Bronchial smooth muscle cell (primary cell): ENCODE measurements at places on chromosomes 4 and X. TPM values are rescaled to one million over a fixed set of nuclear protein-coding genes. Genes with fewer than 3 reads are reported as not detected.

Gene FAM47A
- not detected in 2 replicates for total RNA-seq

Gene CLCN4
- 5.4 and 11.1 TPM in 2 replicates for total RNA-seq

Gene GPR34
- not detected in 2 replicates for total RNA-seq

Gene CT83
- total RNA-seq: not detected in 2 replicates

Gene SPARCL1
- 1.3 and 1.5 TPM in 2 replicates for total RNA-seq

Gene NLGN3
- 0.26 and 0.95 TPM in 2 replicates for total RNA-seq

Gene USP53
- total RNA-seq: 9.9 and 10.4 TPM in 2 replicates

Gene ETFDH
- total RNA-seq: 24.4 and 25.7 TPM in 2 replicates

Gene CTAG2
- total RNA-seq: not detected in 2 replicates

Gene SLC9A7
- 21.2 and 38.0 TPM in 2 replicates for total RNA-seq

Gene IGFBP7
- 112 and 163 TPM in 2 replicates for total RNA-seq

Gene CLNK
- not detected in 2 replicates for total RNA-seq

Gene IBSP
- not detected in 2 replicates for total RNA-seq

Gene OFD1
- 8.3 and 12.3 TPM in 2 replicates for total RNA-seq

Gene MAGEB17
- 0.09 TPM in 1 of 2 replicates, not detected in the other for total RNA-seq

Gene PAGE1
- total RNA-seq: not detected in 2 replicates

Gene PAGE2
- not detected in 2 replicates for total RNA-seq

Gene ZNF711
- total RNA-seq: under 0.01 and 0.69 TPM in 2 replicates

Gene RHOXF2
- not detected in 2 replicates for total RNA-seq

Gene CXCL5
- total RNA-seq: 0.17 and 0.95 TPM in 2 replicates

Gene GAB3
- total RNA-seq: 2.0 and 3.0 TPM in 2 replicates

Gene RHOXF2B
- not detected in 2 replicates for total RNA-seq

Gene PIN4
- total RNA-seq: 14.5 and 17.1 TPM in 2 replicates

Gene MAGEA8
- total RNA-seq: not detected in 2 replicates

Gene ZMAT1
- total RNA-seq: under 0.01 TPM in 2 replicates

Gene KDR
- total RNA-seq: 0.16 TPM in 1 of 2 replicates, not detected in the other

Gene PNMA6A
- 1.4 and 2.1 TPM in 2 replicates for total RNA-seq

Gene XKRX
- 0.16 TPM in 1 of 2 replicates, not detected in the other for total RNA-seq

Gene CT47B1
- total RNA-seq: not detected in 2 replicates

Gene SLIT2
- total RNA-seq: 4.4 and 6.3 TPM in 2 replicates

Gene FGD1
- total RNA-seq: 3.1 and 3.6 TPM in 2 replicates

Gene USP17L26
- total RNA-seq: not detected in 2 replicates

Gene UGT2B15
- total RNA-seq: not detected in 2 replicates

Gene PLS3
- 141 and 182 TPM in 2 replicates for total RNA-seq

Gene S100P
- total RNA-seq: 0.32 and 1.4 TPM in 2 replicates

Gene PARM1
- 0.09 and 0.16 TPM in 2 replicates for total RNA-seq

Gene FRMD7
- under 0.01 TPM in 1 of 2 replicates, not detected in the other for total RNA-seq

Gene LIAS
- total RNA-seq: 6.9 TPM in 2 replicates

Gene MFSD8
- 14.5 and 15.2 TPM in 2 replicates for total RNA-seq

Gene C1GALT1C1
- total RNA-seq: 16.2 and 22.5 TPM in 2 replicates

Gene SPANXC
- not detected in 2 replicates for total RNA-seq

Gene FMR1NB
- not detected in 2 replicates for total RNA-seq

Gene TSPAN5
- total RNA-seq: 46.8 and 55.0 TPM in 2 replicates

Gene FAM184B
- total RNA-seq: not detected in 2 replicates

Gene DRD5
- not detected in 2 replicates for total RNA-seq

Gene CABS1
- total RNA-seq: not detected in 2 replicates

Gene PNMA3
- total RNA-seq: 0.16 and 0.26 TPM in 2 replicates

Gene PCDH7
- total RNA-seq: 10.9 and 78.5 TPM in 2 replicates

Gene SPANXA1
- total RNA-seq: not detected in 2 replicates
